Effector memory CD8-positive, alpha-beta T cell (primary cell): ENCODE measurements at places on chromosomes 16 and 17.
A peak's percentile ranks its signal among the peaks of the same experiment; 100 is the strongest.

- H3K27ac ChIP-seq, result no peak overlapping the region
- H3K4me3 ChIP-seq, result peak overlapping the region; percentile 80
- peaks cover 36% of the 10 kb centered on the region for H3K4me1 ChIP-seq
- no peak for DNase-seq
These were observed 1.2 kb upstream of the FOXF1 start for GRCh38 chr16:86508947-86509758.

- H3K4me3 ChIP-seq, result no peak overlapping the region
- no peaks in the 10 kb centered on the region for H3K4me1 ChIP-seq
- H3K27ac ChIP-seq, result no peak overlapping the region
- H3K36me3 ChIP-seq, result peaks cover under 1% of the 10 kb centered on the region
- no peaks in the 10 kb centered on the region for H3K27me3 ChIP-seq
These were observed 5.8 kb upstream of the MYCBPAP start for GRCh38 chr17:50502301-50502990.

- peaks cover 11% of the 10 kb centered on the region for H3K27me3 ChIP-seq
- no peaks in the 10 kb centered on the region for H3K4me1 ChIP-seq
- peak overlapping the region; percentile 60 for H3K4me3 ChIP-seq
- H3K27ac ChIP-seq, result no peak overlapping the region
- DNase-seq, result no peak
- H3K36me3 ChIP-seq, result no peaks in the 10 kb centered on the region
These were observed 94.7 kb downstream of the SEC14L1 start for GRCh38 chr17:77235370-77235941.

GRCh38 chr17:8728971-8729370 lies 15.7 kb downstream of the CCDC42 start:
- H3K27ac ChIP-seq, result no peak overlapping the region
- no peaks in the 10 kb centered on the region for H3K4me1 ChIP-seq
- no peak overlapping the region for H3K4me3 ChIP-seq
- peaks cover 45% of the 10 kb centered on the region for H3K27me3 ChIP-seq
- no peak for DNase-seq
- H3K36me3 ChIP-seq, result no peaks in the 10 kb centered on the region

- no peak overlapping the region for H3K4me3 ChIP-seq
- peaks cover 20% of the 10 kb centered on the region for H3K27me3 ChIP-seq
- peaks cover 5% of the 10 kb centered on the region for H3K36me3 ChIP-seq
These were observed 6.4 kb upstream of the DCAF7 start for GRCh38 chr17:63543822-63544420.

GRCh38 chr16:58109881-58110280 lies 19.3 kb downstream of the CFAP20 start:
- no peak overlapping the region for H3K27ac ChIP-seq
- H3K27me3 ChIP-seq, result no peaks in the 10 kb centered on the region
- no peak for DNase-seq
- H3K4me1 ChIP-seq, result no peaks in the 10 kb centered on the region
- H3K4me3 ChIP-seq, result no peak overlapping the region

DNA sequence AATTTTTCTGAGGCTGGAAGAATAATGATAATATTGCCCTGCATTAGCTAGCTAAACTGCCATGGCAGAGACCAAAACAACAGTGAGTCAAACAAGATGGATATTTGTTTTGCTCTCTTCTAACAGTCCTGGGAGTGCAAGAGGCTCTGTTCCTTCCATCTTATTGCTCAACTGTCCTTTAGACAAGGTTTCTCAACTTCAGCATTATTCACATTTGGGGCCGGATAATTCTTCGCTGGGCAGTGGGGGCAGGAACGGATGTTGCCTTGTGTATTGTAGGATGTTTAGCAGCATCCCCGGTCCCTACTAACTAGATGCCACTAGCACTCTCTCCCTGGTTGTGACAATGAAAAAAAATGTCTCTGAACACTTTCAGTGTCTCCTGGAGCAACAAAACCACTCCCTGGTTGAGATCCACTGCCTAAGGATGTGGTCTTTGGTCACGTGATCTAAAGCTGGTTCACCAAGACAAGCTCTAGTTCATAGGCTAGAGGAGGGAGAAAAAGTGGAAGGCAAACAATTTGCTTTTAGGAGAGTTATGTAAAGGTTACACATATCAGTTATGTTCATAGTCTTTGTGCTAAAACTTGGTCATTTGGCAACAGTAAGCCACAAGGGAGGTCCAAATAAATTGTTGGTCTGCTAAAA lies 144.4 kb downstream of the PCTP start:
- H3K36me3 ChIP-seq, result no peaks in the 10 kb centered on the region
- no peak for DNase-seq
- H3K27me3 ChIP-seq, result peaks cover 15% of the 10 kb centered on the region
- no peaks in the 10 kb centered on the region for H3K4me1 ChIP-seq

- no peaks in the 10 kb centered on the region for H3K4me1 ChIP-seq
- no peak overlapping the region for H3K4me3 ChIP-seq
- H3K27me3 ChIP-seq, result no peaks in the 10 kb centered on the region
- no peak for DNase-seq
These were observed 849.8 kb upstream of the RBFOX1 start for GRCh38 chr16:6482696-6483468.

DNA sequence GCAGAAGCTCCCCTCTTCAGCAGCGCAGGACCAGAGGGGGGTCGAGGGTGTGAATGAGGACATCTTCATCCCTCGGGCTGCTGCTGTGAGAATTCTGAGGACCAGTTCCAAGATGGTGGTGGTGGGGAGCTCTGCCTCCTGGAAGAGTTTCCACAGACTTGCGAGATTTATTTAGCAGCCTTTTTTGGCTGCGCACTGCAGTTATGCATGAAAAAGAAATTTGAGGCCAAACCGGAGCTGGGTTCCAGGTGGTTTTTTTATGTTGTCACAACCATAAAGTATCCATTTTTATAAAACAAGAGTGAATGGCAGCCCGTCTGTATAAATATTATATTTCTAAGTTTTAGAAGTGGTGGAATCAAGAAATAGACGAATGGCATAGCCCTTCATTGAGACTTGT lies 76.9 kb upstream of the CLEC18A start:
- H3K27ac ChIP-seq, result peak overlapping the region; percentile 69
- DNase-seq, result no peak
- no peaks in the 10 kb centered on the region for H3K4me1 ChIP-seq
- peaks cover 66% of the 10 kb centered on the region for H3K36me3 ChIP-seq
- H3K4me3 ChIP-seq, result no peak overlapping the region

DNA sequence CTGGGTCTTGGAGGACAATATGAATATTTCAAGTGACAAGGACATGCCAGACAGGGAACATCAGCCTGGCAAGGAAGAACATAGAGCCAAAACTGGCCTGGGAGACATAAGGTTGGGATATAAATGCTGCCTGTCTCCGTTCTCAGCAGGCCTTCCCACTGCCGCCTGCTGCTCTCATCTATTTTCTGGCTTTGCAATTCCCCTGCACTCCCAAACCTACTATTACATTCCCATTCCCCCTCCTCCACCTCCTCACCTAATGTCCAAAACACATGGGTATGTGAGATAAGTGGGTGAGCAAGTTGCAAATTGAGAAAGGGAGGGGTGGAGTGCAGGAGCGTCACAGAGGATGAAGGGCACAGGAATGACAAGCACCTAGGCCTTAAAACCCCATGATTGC lies 244.3 kb upstream of the CDH8 start:
- H3K27ac ChIP-seq, result no peak overlapping the region
- H3K4me3 ChIP-seq, result no peak overlapping the region
- H3K27me3 ChIP-seq, result no peaks in the 10 kb centered on the region
- DNase-seq, result no peak

GRCh38 chr17:55822028-55822427 lies 71.2 kb downstream of the PCTP start:
- peaks cover 14% of the 10 kb centered on the region for H3K27me3 ChIP-seq
- H3K27ac ChIP-seq, result no peak overlapping the region
- no peak overlapping the region for H3K4me3 ChIP-seq
- no peak for DNase-seq

- peaks cover 31% of the 10 kb centered on the region for H3K36me3 ChIP-seq
- no peak overlapping the region for H3K4me3 ChIP-seq
These were observed 49.2 kb downstream of the NXPH3 start for GRCh38 chr17:49624896-49625295.

- peaks cover 4% of the 10 kb centered on the region for H3K36me3 ChIP-seq
- no peak for DNase-seq
- H3K4me3 ChIP-seq, result peak within 1 kb of the TSS; percentile 80
- H3K27me3 ChIP-seq, result peaks cover 42% of the 10 kb centered on the region
- H3K27ac ChIP-seq, result no peak within 1 kb of the TSS
These were observed at the start of gene PPL for GRCh38 chr16:4936991-4937781. Gene PPL (minus strand): TSS chr16:4937148. CDS start chr16:4937045, 103 bp downstream.

DNA sequence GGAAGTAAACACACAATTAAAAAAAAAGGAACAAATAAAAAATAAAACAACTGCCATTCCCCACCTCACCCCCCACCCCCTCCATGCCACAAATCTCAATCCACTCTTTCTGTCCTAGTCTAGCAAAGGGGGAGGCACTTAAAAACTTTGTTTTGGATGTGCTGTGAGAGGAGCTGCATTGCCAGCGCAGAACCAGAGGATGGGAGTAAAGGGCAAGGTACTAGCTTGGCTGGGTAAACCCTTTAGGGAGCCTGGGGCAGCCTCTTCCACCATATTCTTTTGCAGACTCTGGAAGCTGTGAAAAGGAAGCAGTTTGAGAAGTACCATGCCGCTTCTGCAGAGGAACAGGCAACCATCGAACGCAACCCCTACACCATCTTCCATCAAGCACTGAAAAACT lies 1.4 kb downstream of the MRPS7 start:
- H3K27ac ChIP-seq, result peak overlapping the region; percentile 100
- peak overlapping the region; percentile 93 for H3K4me3 ChIP-seq
- DNase-seq, result no peak
- peaks cover 44% of the 10 kb centered on the region for H3K36me3 ChIP-seq
- H3K27me3 ChIP-seq, result no peaks in the 10 kb centered on the region

- no peaks in the 10 kb centered on the region for H3K27me3 ChIP-seq
- peak overlapping the region; percentile 29 for H3K4me3 ChIP-seq
- DNase-seq, result no peak
- peak overlapping the region; percentile 3 for H3K27ac ChIP-seq
- H3K4me1 ChIP-seq, result peaks cover 66% of the 10 kb centered on the region
- H3K36me3 ChIP-seq, result peaks cover 21% of the 10 kb centered on the region
These were observed 9.2 kb downstream of the PAFAH1B1 start for GRCh38 chr17:2602597-2603017.

DNA sequence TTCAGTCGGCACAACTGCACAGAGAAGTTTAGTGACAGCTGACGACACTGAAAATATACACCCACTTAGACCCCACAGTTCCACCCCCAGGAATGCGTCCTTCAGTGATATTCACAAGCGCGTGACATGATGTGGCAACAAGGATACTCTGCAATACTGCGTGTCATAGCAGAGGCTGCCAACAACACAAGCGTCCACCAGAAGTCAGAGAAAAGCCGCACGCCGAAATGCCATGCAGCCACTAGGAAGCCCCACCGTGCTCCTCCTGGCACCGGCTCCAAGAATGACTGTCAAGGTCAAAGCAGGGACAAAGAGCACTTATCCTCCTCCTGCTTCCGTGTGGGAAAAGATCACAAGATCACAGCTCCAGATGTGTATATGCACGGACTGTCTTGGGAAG lies 3.5 kb downstream of the ATP2A3 start:
- no peak for DNase-seq
- peaks cover 39% of the 10 kb centered on the region for H3K36me3 ChIP-seq
- no peaks in the 10 kb centered on the region for H3K27me3 ChIP-seq
- peak overlapping the region; percentile 92 for H3K27ac ChIP-seq

- no peak overlapping the region for H3K4me3 ChIP-seq
- DNase-seq, result no peak
- H3K27ac ChIP-seq, result peak overlapping the region; percentile 80
- H3K4me1 ChIP-seq, result peaks cover 9% of the 10 kb centered on the region
These were observed 21.9 kb upstream of the SSTR2 start for GRCh38 chr17:73142872-73143381.

DNA sequence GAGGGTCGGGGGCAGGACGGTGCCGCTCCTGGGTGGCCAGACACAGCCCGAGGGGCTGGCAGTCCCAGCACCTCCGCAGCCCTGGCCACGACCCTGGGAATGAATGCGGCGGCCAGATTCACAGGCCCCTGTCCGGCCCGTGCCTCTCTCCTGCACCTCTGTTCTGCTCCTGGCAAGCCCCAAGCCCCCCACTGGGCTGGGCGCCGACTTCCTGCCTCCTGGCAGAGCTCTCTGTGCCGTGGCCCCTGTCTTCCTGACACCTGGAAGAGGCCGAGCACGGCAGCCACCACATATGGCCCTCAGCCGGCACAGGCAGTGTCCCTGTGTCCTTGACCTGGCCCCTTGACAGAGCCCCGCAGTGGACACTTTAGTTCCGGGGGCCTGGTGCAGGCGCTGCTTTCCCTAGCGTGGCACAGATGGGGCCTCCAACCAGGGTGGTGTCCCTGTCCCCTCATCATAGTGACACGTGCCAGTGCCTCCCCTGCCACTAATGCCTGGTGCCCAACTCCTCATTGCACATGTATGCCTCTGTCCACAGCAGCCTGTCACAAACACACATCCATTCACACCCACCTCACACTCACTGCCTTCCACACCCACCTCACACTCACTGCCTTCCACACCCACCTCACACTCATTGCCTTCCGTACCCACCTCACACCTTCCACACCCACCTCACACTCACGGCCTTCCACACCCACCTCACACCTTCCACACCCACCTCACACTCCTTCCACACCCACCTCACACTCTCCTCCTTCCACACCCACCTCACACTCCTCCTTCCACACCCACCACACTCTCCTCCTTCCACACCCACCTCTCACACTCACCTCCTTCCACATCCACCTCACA lies 110.6 kb upstream of the PLCG2 start:
- peaks cover 22% of the 10 kb centered on the region for H3K4me1 ChIP-seq
- peak overlapping the region; percentile 85 for H3K27ac ChIP-seq
- no peak for DNase-seq
- H3K27me3 ChIP-seq, result no peaks in the 10 kb centered on the region
- no peak overlapping the region for H3K4me3 ChIP-seq
- H3K36me3 ChIP-seq, result peaks cover 41% of the 10 kb centered on the region

- no peak for DNase-seq
- H3K27me3 ChIP-seq, result peaks cover 32% of the 10 kb centered on the region
- H3K27ac ChIP-seq, result no peak overlapping the region
- no peaks in the 10 kb centered on the region for H3K4me1 ChIP-seq
- H3K4me3 ChIP-seq, result no peak overlapping the region
These were observed 26.2 kb downstream of the TEKT5 start for GRCh38 chr16:10668322-10669045.

- no peak overlapping the region for H3K27ac ChIP-seq
- no peak overlapping the region for H3K4me3 ChIP-seq
- no peaks in the 10 kb centered on the region for H3K4me1 ChIP-seq
- no peaks in the 10 kb centered on the region for H3K27me3 ChIP-seq
- peaks cover 3% of the 10 kb centered on the region for H3K36me3 ChIP-seq
These were observed 50.3 kb upstream of the TBX2 start for GRCh38 chr17:61349350-61349749.
